ENCODE measurements at places on chromosomes 1 and 21.

GRCh38 chr1:175232335-175232734, 39.8 kb upstream of the KIAA0040 start:
- DNase-seq: no peak

- no peak for DNase-seq
These were observed 164.8 kb downstream of the PLPPR5 start for GRCh38 chr1:98839840-98840239.

- DNase-seq: no peak
These were observed 208.8 kb upstream of the RAB4A start for GRCh38 chr1:229062135-229062534.

DNA sequence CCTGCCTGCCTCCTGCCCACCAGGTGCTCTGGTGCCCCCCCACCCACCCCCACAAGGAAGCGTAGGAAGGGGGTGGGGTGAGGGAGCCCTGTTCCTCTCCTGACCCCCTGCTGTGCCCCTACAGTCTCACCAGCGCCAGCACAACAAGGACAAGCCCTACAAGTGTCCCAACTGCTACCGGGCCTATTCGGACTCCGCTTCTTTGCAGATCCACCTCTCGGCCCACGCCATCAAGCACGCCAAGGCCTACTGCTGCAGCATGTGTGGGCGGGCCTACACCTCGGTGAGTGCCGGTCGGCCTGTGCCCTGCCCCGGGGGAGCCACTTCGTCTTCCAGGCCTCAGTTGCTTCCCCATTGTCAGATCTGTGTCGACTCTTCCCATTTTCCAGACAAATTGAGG, 25.9 kb downstream of the A3GALT2 start:
- DNase-seq: no peak

- no peak for DNase-seq
These were observed 36.2 kb downstream of the CELF3 start for GRCh38 chr1:151680391-151680790.

GRCh38 chr1:165828103-165828668, 772 bp downstream of the UCK2 start:
- peak; percentile 67 for DNase-seq

GRCh38 chr1:23194119-23194984, 22.9 kb downstream of the HTR1D start:
- no peak for DNase-seq

- no peak for DNase-seq
These were observed 72.2 kb upstream of the SELENON start for GRCh38 chr1:25727635-25728286.

- DNase-seq: no peak
These were observed 6.9 kb downstream of the CD2 start for GRCh38 chr1:116760996-116761665.

DNA sequence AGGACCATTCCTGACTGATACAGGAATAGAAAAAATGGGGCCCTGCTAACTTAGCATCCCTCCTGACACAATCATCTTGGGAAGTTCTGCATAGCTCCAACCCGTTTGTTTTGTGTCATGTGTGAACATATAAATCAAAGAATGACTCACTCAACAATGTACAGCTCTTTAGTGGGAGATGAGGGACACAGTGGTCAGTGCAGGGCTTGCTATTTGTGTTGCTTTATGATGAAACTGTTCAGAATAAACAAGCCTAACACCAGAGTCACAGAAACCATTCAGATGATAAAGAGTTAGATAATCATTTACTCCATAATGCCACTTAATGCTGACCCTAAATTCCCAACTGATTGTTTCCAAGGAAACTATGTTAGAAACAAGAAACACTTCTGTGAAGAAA, 154.2 kb upstream of the ZNHIT6 start:
- DNase-seq: no peak

- no peak for DNase-seq
These were observed 521.6 kb upstream of the BEND5 start for GRCh38 chr1:49298304-49298703.

DNA sequence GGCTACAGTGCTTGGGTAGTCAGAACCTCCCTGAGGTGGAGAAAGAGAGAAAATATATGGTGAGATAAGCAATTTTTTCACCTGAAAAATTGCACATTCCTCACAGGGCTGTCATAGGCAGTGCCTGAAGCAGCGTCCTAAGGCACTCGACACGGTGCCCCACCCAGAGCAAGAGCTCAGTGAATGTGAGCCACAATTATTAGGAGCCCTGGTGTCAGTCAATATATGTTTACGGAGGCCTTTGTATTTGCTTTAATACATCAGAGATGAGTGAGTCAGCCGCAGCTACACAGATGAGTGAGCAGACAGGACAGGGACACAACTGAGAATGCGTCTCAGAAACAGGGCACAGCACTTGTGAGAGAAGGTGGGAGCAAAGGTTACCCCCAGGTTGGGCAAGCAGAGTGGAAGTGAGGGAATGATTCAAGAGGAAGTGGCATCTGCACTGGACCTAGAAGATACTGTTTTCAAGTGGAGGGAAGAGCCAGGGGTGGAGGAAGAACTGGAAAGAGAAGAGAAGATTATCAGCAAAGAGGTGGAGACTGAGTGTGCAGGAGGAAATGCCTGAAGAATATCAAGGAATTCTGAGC, 5.2 kb upstream of the PIGC start:
- DNase-seq: no peak

DNA sequence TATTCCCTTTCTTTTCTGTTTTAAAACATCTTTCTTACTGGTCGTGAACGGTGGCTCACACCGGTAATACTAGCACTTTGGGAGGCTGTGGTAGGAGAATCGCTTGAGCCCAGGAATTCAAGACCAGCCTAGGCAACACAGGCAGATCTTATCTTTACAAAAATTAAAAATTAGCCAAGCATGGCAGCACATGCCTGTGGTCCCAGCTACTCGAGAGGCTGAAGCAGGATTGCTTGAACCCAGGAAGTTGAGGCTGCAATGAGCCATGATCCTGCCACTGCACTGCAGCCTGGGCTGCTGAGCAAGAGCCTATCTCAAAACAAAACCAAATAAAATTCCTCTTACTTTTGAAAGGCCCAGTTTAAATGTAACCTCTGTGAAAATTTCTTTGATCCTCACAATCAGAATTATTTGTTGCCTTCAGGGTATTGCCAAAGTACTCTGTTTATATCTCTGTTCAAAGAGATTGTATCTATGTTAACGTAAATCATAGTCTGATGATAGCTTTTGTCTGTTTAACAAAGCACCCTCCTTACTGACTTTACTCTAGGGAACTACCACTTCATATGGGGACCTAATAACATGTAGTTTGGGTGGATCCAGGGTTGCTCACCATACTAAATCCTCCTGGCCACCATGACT, 71.6 kb downstream of the RERE start:
- DNase-seq: no peak

- DNase-seq: no peak
These were observed 3.1 kb downstream of the ITGB2 start for GRCh38 chr21:44917446-44918106.

DNA sequence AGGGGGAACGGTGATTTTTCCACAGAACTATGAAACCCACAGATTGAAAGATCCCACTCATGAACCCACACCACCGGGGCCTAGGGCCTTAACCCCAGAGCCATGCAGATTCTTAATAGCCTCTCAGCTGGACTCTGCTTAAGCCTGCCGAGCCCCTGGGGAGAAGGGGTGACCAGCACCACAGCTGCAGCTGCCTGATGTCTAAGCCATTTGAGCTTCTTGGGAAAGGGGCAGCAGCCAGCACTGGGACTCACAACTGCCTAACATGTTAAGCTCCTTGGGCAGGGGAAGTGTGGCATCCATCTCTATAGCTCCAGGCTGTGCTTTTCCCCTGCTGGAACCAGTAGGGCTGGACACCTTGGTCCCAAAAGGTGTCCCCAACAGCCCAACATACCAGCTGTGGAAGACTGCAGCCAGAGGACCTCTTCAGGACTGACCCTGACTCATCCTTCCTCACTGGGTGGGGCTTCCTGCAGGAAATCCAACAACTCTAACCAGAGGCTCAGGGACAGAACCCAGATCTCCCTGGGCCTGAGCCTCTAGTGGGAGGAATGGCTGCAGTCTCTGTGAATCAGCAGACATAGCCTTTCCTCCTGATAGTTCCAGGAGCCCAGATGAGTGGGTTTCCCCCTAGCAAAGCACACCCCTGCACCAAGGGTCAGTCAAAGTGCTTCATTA, 34.6 kb upstream of the FMO3 start:
- DNase-seq: no peak
